DMS 273 treated with DMSO at 0.1 percent for 48 hours (cell line): ENCODE measurements at places on chromosomes 6 and 20.

DNA sequence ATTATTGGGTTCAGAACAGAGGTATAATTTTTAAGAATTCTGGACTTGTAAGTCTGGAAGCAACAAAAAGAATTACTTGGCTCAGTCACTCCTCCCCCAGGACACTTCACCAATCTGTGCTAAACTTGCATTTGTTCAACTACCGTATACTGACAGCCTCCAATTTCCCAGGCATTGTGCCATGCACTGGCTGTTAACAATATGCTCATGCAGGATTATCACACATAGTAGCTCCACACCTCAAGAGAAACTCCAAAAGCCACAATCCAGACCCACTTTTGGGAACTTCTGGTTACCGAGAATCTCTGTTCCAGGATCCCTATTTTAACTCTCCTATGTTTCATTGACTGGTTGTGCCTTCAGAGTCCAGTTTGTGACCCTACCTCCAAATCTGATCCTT is 7.7 kb downstream of the ADGRF1 start:
- DNase-seq, result peak; percentile 15

GRCh38 chr6:70390067-70390466 is 23.2 kb upstream of the FAM135A start:
- no peak for DNase-seq

DNA sequence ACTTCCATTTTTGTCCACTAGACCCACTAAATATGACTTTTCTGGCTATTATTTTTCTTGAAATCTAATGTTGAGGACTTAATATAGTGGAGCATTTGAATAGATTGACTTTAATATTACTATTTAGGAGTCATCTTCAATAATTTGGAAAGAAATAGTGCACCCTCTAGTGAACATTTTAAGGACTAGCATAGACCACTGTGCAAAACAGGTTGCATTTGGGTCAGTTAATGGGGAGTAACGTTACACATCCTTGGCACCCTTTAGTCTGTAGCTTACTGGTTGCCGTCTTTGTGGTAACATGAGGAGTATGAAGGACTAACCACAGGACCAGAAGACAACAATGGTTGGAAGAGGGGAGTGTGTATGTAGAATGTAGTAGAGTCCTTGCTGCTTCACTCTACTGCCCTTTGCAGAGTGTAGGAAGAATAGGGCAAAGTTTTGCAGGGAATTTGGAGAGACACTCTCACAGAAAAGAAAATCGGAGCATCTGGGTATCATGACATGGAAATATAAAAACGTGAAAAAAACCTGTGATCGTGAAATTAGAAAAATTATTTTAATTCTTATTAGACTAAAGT is 25.2 kb downstream of the RFPL4B start:
- peak; percentile 8 for DNase-seq

- DNase-seq, result no peak
These were observed 994.4 kb downstream of the EYS start for GRCh38 chr6:64712606-64713005.

- DNase-seq, result no peak
These were observed 4.3 kb downstream of the PPP1R10 start for GRCh38 chr6:30612687-30613248.

- DNase-seq, result no peak
These were observed 41.8 kb downstream of the SESN1 start for GRCh38 chr6:109052852-109053251.

DNA sequence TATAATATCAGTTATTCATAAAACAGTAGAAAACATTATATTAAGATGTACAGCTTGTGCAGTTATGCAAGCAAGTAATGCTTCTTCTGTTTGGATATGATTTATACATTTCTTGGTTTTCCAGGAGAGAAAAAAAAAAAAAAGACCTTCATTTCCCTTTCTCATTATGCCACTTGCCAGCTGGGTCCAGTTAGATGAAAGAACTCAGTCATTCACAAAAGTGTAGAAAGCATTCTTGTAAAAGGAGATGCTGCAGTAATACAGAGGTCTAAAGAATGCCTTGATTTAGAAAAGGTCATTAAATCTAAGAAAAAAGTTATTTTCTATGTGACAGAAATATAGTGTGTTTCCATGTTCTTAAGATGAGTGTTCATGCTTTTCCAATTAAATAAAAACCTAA is 7.4 kb downstream of the PDE7B start:
- no peak for DNase-seq

DNA sequence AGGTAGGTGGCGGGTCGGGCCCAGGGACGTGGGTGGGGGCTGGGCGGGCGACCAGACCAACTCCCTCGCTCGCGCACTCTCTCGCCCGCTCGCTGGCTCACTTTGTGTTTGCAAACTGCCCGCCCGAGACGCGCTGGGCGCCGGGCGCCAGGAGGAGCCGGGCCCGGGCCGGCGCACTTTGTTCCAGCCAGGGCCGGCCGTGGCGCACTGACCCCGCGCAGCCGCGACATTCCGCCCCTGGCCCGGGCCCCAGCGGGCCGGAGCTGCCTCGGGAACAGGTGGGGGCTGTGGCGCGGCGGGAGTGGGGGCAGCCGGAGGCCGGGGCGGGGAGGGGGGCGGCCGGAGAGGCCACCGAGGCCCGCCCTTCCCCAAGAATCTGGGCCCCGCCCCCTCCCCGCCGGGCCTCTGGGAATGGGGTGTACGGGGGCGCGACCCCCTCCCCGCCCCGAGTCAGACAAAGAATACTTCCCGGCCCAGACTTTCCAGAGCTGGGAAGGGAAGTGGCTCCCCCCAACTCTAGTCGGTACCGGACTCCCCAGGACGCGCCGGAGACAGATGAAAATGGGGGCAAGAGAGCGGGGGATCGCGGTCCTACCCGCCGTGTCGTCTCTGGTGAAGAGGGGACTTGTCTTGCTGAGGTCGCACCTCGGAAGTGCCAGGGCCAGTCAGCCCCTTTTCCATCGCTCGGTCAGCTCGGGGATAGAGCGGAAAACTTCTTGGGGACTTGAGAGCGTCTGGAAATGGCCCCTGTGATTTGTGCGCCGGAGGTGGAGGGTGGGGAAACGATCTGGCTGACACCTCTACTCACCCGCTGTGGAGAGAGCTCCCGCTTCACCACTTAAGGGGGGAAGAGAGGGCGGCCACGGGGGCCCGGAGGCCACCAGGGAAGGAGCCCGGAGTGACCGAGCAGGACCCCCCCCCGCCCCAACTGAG is 951 bp downstream of the FOXP4 start:
- DNase-seq, result no peak

DNA sequence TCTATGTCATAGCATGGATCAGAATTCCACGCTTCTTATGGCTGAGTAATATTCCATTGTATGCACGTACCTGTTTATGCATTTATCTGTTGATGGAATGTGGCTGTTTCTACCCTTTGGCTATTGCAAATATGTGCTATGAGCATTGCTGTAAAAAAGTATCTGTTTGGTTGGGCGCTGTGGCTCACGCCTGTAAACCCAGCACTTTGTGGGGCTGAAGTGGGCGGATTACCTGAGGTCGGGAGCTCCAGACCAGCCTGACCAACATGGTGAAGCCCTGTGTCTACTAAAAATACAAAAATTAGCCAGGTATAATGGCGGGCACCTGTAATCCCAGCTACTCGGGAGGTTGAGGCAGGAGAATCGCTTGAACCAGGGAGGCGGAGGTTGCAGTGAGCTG is 182.4 kb downstream of the BCAS1 start:
- no peak for DNase-seq

- DNase-seq, result no peak
These were observed 70.8 kb downstream of the EYA4 start for GRCh38 chr6:133312006-133312405.

DNA sequence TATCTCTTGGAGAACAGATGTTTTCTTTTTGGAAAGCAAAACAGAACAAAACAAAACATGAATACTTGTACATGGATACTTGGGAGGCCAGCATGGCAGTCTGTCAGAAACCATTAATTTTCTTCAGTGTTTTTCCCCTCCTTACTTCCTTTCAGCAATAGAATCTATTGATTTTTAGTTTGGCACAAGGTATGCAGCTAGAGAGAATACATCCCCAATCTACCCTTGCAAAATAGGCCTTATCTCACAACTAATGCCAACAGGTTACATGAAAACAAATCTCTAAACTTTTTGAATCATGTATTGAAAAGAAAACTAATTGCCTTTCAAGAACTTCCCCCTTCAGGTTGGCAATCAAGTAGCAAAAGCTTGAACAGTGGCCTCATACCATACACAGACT is 2.8 kb downstream of the PGK2 start:
- DNase-seq, result no peak

- no peak for DNase-seq
These were observed 770 bp downstream of the KIF3B start for GRCh38 chr20:32278199-32278643.
